Activated T-helper 1 cell treated with anti-CD3 and anti-CD28 coated beads, Interleukin-2, amount 50 U/mL, for 16 hours (primary cell): ENCODE measurements at places on chromosomes 11 and 22.

DNA sequence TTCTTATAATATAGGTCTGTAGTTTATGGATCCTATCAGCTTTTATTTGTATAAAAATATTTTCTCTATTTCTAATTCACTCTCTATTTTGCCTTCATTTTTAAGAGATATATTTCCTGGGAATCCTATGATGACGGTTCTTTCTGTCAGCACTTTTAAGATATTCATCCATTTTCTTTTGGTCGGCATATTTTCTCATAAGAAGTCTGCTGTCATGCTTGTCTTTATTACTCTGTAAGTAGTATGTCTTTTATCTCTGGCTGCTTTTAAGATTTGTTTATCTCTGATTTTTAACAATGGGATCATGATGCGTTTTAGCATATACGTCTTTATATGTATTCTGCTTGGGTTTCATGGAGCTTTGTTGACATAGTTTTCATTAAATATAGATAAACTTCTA lies 175.5 kb downstream of the SNX19 start:
- DNase-seq, result no peak

DNA sequence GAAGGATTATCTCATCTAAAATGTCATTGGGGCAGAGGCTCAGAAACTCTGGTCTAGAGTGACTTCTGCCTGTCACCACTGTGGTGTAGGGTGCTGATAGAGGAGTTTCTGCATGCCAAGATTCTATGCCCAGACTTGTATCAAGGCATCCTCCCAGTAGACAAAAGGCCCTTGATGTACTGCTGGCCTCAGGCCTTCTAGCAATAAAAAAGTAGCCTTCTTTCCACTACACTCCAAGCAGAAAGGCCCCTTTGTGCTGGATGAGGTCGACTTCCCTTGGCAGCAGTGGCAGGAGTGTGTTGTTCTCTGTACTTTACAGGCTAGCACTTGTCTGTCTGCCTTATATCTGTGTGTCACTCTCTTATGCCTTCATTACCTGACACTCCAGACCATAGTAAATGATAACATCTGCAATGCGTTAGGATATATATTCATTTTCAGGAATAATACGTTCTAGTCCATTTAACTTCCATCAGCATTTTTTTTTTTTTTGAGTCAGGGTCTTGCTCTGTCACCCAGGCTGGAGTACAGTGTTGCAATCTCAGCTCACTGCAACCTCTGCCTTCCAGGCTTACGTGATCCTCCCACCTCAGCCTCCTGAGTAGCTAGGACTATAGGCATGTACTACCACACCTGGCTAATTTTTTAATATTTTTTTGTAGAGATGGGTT lies 49.5 kb upstream of the RRM1 start:
- no peak for DNase-seq

- no peak for DNase-seq
Measured at GRCh38 chr22:45103756-45104155, 60.0 kb upstream of the NUP50 start.

GRCh38 chr22:39144101-39144767 lies 8.2 kb downstream of the CBX7 start:
- peak; percentile 38 for DNase-seq

GRCh38 chr11:95660038-95660437 lies 129.5 kb downstream of the FAM76B start:
- DNase-seq, result no peak

DNA sequence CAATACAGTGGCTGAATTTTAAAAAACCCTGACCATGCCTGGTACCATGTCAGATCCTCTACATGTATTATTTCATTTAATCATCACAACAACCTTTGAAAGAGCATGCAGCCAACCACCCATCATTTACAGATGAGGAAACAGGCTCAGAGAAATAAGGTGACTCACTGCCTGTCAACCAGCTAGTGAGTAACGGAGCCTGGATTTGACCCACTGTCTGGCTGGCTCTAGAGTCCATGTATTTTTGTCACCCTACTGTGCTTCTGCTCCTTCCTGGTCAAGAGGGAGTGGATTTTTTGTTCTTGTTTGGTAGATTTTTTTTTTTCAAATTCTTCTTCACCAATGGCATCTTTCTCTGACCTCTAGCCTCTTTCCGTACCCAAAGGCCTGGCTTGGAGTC lies 77.4 kb downstream of the CWC15 start:
- DNase-seq, result no peak

DNA sequence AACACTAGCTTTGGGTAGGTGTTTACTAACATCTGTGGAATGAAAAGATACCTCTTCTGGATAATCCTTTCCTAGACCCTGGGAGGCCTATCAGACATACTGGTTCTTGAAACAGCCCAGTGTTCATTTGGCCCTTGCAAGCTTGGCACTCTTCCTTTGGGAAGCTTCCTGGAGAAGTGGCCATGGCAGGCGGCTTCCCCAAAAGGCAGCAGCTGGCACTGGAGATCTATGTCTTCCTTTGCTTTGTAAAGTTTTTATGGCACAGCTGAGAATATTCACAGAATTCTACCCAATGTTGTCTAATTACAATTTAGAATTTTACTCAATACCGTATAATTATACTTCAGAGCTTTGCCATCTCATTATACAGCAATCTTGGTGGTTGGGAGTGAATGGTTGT lies 199.2 kb upstream of the C11orf87 start:
- DNase-seq, result no peak

DNA sequence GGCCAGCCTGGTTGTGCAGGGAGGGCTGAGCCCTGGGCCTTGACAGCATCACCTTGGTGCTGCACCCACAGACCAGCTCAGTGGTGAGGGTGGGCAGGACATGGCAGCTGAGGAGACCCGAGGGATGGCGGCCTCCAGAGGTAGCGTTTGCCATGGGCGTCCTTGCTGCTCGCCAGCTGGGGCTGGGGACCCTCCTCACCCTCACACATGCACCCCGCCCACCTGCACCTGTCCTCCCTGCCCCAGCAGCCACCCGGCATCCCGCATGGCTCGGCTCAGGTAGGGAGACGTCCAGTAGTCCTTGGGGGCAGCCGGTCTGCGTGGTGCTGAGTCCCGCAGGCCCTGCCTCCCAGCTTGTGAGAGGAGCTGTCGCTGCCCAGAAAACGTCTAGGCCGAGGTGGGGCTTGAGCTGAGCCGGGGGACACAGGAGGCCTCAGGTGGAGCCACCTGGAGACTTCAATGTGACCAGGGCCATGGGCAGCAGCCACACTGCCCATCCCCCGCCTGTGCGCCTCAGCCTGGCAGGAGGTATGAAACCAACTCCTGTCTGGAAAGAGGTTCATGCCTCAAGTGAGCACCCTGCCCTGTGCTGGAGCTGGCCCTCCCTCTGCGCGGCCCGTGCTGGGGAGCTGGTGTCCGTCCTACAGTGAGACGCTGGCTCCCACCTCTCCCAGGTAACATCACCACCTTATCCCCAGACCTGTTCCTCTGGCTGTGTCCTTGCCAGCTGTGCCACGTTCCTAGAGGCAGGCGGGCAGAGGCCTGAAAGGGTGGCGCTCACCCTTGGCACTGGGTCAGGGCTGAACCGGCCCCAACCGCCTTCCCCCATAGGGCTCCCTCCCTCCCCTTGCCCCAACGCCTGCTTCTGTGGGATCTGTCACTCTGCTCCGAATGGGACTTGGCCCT lies 3.3 kb upstream of the TRABD start:
- DNase-seq, result no peak

DNA sequence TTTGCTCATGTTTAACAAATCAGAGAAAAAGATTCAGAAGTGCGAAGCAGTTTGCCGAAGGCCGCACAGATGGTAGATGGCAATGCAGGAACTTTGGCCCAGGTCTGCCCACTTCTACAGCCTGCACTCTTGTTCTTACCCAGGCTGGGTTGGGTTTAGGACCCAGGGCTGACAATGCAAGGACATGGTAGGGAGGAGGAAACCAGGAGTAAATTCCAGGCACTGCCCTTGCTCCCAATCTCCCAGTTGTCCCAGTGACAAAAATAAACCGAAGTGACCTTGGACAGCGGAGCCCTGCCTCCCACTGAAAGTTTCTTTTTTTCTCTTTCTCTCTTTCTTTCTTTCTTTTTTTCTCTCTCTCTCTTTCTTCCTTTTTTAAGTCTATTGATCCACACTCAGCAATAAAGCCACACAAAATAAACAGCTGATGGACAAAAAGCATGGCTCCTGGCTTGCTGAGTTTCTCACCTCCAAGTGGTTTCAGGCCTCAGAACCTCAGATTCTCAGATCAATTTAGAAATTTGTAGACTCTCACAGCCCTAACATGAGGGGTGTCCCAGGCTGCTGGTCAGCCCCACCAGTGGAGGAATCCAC lies 33.5 kb upstream of the FCHSD2 start:
- DNase-seq, result no peak

GRCh38 chr11:128948583-128948982 lies 5.9 kb upstream of the TP53AIP1 start:
- no peak for DNase-seq

- DNase-seq, result no peak
Measured at GRCh38 chr11:47797633-47798032, 30.5 kb upstream of the FNBP4 start.

GRCh38 chr11:61107888-61108287 lies 5.6 kb downstream of the CD5 start:
- no peak for DNase-seq
